ENCODE measurements at places on chromosomes 12 and 14. TPM values are rescaled to one million over a fixed set of nuclear protein-coding genes. Genes with fewer than 3 reads are reported as not detected.

Gene PLXNC1
- total RNA-seq, result 27.1 TPM

Gene EML5
- total RNA-seq, result 2.4 TPM

Gene PRB2
- total RNA-seq, result not detected

Gene GLIPR1L2
- total RNA-seq, result not detected

Gene RASAL1
- total RNA-seq, result 0.10 TPM

Gene POTEG
- not detected for total RNA-seq

Gene SMOC1
- total RNA-seq, result not detected

Gene ASB2
- total RNA-seq, result 93.9 TPM

Gene TSHR
- total RNA-seq, result 1.6 TPM

DNA sequence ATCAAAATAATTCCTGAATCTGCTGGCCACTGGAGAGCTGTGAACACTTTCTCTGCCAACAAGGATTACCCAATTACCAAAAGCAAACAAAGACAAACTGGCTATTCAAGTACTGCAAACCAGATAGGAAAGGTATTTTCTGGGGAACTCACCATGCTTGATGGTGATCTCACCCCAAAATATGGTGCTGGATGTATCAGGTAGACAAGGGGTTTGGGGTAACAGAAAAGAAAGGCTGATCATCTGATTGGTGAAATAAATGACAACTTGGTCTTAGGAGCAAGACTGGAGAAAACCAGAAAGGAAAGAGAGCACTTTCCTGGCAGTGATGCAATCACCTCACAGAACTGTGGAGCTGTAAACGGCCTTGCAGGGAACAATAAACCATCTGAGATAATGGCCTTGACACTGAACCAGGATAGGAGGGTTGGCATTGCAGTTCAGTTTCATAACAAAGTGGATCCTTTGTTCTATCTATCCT is 31.0 kb upstream of the NPFF start:
- no peak overlapping the region for H3K4me3 ChIP-seq
- DNase-seq, result no peak
- H3K27ac ChIP-seq, result no peak overlapping the region
- no peaks in the 10 kb centered on the region for H3K27me3 ChIP-seq

- H3K27ac ChIP-seq, result no peak overlapping the region
- no peak for DNase-seq
- no peak overlapping the region for H3K4me3 ChIP-seq
- no peaks in the 10 kb centered on the region for H3K4me1 ChIP-seq
These were observed 23.6 kb downstream of the PGAM5 start for GRCh38 chr12:132734206-132734605.

DNA sequence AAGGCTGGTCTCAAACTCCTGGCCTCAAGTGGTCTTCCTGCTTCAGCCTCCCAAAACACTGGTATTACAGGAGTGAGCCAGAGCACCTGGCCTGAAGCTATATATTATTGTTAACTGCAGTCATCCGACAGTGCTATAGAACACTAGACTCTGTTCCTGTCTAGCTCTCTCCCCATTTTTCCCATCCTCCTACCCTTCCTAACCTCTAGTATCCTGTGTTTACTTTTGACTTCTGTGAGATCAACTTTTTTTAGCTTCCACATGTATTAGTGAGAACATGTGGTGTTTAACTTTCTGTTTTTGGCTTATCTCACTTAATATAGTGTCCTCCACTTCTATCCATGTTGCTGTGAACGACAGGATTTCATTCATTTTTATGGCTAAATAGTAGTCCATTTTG is 34.7 kb downstream of the TRAF3 start:
- peaks cover 39% of the 10 kb centered on the region for H3K36me3 ChIP-seq
- no peak overlapping the region for H3K4me3 ChIP-seq
- H3K27ac ChIP-seq, result no peak overlapping the region
- DNase-seq, result no peak
- H3K4me1 ChIP-seq, result peaks cover 69% of the 10 kb centered on the region

DNA sequence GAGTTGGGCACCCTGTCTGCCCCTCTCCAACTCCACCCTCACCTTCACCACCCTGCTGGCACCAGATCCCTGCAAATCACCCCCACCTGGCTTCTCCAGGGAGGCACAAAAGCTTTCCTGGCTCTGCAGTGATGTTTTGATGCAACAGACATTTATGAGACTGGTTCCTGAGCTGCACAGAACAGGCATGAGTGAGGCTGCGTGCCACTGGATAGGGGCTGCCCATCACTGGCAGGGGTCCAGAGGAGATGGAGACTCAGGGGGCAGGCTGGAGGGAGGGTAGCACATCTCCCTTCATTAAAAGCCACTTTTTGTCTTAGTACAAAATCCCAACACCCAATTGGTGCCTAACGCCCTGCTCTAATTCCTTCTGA is 17.3 kb upstream of the ZDHHC22 start:
- no peak overlapping the region for H3K27ac ChIP-seq
- H3K27me3 ChIP-seq, result peaks cover 35% of the 10 kb centered on the region
- no peak overlapping the region for H3K4me3 ChIP-seq
- H3K4me1 ChIP-seq, result no peaks in the 10 kb centered on the region
- no peaks in the 10 kb centered on the region for H3K36me3 ChIP-seq

DNA sequence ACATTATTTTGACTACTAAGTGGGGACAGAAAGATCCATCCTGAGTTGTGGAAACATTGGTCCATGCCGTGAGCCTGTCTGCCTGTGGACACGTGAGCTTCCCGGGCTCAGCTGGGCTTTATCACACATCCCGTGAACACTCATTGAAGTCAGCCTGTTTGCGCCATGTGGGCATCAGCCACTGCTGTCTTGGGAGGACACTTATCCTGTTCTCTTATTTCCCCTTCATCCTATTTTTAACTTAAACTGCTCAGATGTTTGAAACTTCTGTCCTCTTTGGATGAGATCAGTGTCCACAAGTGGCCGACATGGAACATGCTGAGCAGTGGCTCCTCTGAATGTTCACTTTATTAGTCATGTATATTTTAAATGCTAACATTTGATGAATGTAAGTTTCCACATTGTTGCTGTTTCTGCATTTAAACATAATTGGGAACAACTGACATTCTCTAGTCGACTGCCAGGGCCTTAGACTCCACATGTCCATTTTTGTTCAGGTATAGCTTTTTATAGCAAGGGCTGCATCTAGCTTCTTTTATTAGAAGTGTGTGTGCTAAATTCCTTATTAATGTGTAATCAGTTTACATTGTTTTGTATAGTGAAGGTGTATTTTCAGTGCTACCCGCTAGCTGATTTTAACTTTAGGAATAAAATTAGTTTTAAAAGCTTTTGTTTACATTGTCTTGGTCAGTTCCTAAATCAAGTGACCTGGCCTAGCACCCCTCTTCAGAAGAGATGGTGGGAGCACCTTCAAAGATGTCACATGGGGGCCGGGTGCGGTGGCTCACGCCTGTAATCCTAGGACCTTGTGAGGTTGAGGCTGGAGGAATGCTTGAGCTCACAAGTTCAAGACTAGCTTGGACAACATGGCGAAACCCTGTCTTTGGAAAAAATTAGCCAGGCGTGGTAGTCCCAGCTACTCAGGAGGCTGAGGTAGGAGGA is 24.0 kb downstream of the RNF34 start:
- peaks cover 3% of the 10 kb centered on the region for H3K4me1 ChIP-seq
- H3K27ac ChIP-seq, result no peak overlapping the region
- H3K4me3 ChIP-seq, result no peak overlapping the region
- H3K36me3 ChIP-seq, result peaks cover 85% of the 10 kb centered on the region
- no peaks in the 10 kb centered on the region for H3K27me3 ChIP-seq

GRCh38 chr12:51512438-51512837 is 78.6 kb upstream of the SCN8A start:
- H3K36me3 ChIP-seq, result no peaks in the 10 kb centered on the region
- no peak overlapping the region for H3K4me3 ChIP-seq
- peaks cover 1% of the 10 kb centered on the region for H3K27me3 ChIP-seq
- no peak for DNase-seq
- no peak overlapping the region for H3K27ac ChIP-seq

DNA sequence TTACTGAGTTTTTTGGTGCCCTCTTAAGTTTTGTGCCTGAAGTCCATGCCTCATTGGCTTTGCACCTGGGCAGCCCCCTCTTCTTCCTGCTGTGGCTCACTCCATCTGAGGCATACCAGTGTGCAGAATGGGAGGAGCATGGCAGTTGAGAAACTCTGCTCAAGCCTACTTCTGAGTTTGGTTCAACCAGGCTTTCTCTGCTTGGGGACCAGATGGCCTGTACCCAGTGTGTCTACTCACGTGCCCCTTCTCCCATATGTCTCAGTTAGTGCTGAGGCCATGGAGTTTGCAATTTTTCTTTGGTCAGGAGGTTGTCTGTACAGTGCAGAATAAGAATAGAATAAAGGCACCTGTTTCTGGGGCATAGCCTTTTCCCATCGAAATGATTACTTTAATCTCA is 383.3 kb upstream of the DDHD1 start:
- H3K27me3 ChIP-seq, result no peaks in the 10 kb centered on the region
- no peak overlapping the region for H3K4me3 ChIP-seq
- DNase-seq, result no peak
- no peak overlapping the region for H3K27ac ChIP-seq
- no peaks in the 10 kb centered on the region for H3K36me3 ChIP-seq

GRCh38 chr12:126397071-126397581 is 1331.9 kb downstream of the AACS start:
- DNase-seq, result no peak
- H3K4me1 ChIP-seq, result no peaks in the 10 kb centered on the region
- no peaks in the 10 kb centered on the region for H3K36me3 ChIP-seq
- no peak overlapping the region for H3K4me3 ChIP-seq
- no peak overlapping the region for H3K27ac ChIP-seq
- H3K27me3 ChIP-seq, result no peaks in the 10 kb centered on the region

- no peaks in the 10 kb centered on the region for H3K27me3 ChIP-seq
- peaks cover 57% of the 10 kb centered on the region for H3K4me1 ChIP-seq
- peak overlapping the region; percentile 98 for H3K27ac ChIP-seq
- peak overlapping the region; percentile 72 for H3K4me3 ChIP-seq
These were observed 78.6 kb downstream of the ARF6 start for GRCh38 chr14:49971156-49972130.

DNA sequence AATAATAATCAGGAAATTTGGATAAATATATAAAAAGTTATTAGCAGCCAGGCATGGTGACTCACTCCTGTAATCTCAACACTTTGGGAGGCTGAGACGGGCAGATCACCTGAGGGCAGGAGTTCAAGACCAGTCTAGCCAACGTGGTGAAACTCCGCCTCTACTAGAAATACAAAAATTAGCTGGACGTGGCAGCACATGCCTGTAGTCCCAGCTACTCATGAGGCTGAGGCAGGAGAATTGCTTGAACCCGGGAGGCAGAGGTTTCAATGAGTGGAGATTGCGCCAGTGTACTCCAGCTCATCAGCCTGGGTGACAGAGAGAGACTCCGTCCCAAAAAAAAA is 64.5 kb downstream of the SYT1 start:
- H3K4me3 ChIP-seq, result no peak overlapping the region
- no peak overlapping the region for H3K27ac ChIP-seq
- no peaks in the 10 kb centered on the region for H3K27me3 ChIP-seq
- no peaks in the 10 kb centered on the region for H3K36me3 ChIP-seq
- no peak for DNase-seq
- no peaks in the 10 kb centered on the region for H3K4me1 ChIP-seq

DNA sequence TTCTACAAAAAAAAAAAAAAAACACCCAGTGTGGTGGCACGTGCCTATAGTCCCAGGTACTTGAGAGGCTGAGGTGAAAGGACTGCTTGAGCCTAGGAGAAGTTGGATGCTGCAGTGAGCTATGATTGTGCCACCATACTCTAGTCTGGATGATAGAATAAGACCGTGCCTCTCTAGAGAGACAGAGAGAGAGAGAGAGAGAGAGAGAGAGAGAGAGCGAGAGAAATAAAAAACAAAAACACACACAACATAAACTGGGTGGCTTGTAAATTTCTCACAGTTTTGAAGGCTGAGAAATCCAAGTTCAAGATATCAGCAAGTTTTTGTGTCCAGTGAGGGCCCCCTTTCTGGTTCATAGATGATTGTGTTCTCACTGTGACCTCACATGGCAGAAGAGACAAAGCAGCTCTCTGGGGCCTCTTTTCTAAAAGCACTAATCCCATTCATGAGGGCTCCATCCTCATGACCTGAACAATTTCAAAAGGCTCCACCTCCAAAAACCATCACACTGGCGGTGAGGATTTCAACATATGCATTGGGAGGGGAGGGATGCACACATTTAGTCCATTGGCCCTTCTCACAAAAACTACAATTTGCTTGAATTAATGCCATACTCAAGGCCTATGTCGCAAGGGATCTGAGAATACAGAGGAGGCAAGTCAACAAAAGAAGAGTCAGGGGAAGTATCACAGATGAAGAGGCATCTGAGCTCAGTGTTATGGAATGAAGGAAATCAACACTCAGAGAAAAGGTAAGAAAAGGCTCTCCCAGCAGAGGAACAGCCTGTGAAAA is 94.9 kb downstream of the PPM1H start:
- peaks cover 30% of the 10 kb centered on the region for H3K27me3 ChIP-seq
- H3K4me3 ChIP-seq, result no peak overlapping the region
- DNase-seq, result no peak
- no peak overlapping the region for H3K27ac ChIP-seq
- H3K36me3 ChIP-seq, result no peaks in the 10 kb centered on the region
- no peaks in the 10 kb centered on the region for H3K4me1 ChIP-seq

DNA sequence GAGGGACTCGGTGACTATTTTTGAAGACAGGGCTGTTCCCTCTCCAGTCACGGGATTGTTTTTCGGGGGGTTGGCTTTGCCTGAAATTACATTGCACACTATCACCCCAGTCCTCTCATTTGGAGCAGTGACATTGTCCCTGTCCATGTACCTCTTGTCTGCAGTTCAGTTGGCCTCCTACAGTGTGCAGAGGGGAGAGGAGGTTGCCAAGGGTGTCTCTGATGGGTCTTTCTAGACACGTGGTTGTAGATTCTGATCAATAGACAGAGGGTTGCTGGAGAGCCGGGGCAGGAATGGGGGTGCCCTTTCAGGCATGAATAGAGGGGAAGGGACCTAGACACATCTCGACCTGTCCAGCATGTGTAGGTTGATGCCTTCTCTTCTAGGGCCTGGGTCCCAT is 1.2 kb downstream of the TMEM120B start:
- H3K27me3 ChIP-seq, result no peaks in the 10 kb centered on the region
- peaks cover 3% of the 10 kb centered on the region for H3K36me3 ChIP-seq
- peak overlapping the region; percentile 0 for H3K27ac ChIP-seq
- H3K4me3 ChIP-seq, result peak overlapping the region; percentile 93
